Fibroblast of mammary gland (primary cell): ENCODE measurements at places on chromosomes 5 and 9.

- peak; percentile 41 for DNase-seq
Measured at GRCh38 chr9:98007251-98007928, 24.2 kb downstream of the ANP32B start.

- DNase-seq: no peak
Measured at GRCh38 chr9:133579601-133580418, 29.4 kb downstream of the FAM163B start.

DNA sequence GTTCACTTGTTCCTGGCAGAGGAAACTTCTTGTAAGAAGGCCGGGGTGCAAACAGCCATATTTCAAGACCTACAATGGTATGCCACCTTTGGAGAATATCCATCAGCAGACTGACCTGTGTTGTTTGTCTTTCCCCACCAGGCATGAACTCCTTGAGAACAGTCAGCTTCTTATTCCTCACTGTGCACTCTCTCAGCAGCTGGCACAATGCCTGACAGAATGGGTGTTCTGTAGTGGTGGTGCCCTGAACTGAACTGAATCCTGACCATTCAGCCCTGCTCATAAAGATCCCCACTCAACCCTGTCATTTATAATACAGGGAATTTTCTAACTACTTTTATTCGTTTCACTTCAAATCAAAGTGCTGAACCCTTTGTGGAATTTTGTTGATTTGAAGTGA is 206.9 kb downstream of the COX7C start:
- DNase-seq: no peak

GRCh38 chr5:17367256-17367840 is 130.7 kb upstream of the TAF11L2 start:
- no peak for DNase-seq

- no peak for DNase-seq
Measured at GRCh38 chr5:173229966-173230689, 4.9 kb downstream of the NKX2-5 start.

DNA sequence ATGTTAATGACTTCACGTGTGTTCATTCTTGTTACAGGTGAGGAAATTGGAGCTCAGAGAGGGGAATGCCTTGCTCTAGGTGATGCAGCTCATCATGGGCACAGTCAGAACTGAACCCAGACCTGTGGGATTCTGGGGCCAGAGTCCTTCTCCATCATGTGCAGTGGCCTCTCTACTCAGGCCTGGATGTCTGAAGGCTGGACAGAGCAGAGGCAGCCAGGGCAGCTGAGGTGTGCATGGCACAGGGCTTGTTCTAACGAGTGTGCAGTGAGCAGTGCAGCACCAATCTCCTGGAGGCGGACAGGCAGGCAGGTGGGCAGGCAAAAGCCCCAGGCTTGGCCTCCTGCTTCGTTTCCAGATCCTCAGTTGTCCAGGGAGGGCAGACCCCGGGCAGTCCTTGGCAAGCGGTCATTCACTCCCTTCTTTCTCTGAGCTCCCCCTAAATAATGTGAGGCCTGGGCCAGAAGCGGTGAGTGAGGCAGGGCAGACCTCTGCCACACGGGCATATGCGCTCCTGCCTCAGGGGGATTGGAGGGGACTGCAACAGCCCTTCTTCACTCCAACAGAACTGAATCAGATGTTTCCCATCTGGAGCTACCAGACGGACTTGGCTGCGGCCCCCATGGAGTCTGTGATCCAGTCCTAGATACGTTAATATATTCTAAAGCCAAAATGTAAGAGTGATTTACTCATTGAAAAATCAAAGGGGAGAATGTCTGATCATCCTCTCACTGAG is 68.7 kb upstream of the FSTL4 start:
- DNase-seq: no peak

DNA sequence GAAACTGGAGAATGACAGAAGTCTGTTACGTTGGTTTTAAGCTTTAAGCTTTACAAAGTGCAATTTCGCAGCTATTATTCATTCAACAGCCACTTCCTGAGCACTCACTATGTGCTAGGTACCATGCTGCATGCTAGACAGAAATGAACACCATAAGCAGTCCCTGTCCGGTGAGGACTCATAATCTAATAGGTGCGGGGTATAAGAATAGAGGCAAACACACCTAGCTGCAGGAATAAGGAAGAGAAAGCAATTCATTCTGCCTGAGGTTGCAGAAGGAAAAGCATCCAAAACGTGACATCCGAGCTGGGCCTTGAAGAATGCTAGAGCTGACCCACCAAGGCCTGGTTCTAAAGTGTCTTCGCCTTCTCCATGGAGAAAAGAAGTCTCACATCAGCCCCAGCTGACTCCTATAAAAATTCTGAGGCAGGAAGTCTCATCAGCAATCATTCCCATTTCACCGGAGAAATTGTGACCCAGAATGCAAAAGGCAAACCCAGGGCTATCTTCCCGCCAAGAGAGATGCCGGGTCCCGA is 542 bp downstream of the FKBP15 start:
- no peak for DNase-seq

- DNase-seq: peak; percentile 29
Measured at GRCh38 chr9:5629312-5630080, 589 bp downstream of the RIC1 start.

- peak; percentile 28 for DNase-seq
Measured at GRCh38 chr5:166961028-166961427, 1330.4 kb upstream of the WWC1 start.

DNA sequence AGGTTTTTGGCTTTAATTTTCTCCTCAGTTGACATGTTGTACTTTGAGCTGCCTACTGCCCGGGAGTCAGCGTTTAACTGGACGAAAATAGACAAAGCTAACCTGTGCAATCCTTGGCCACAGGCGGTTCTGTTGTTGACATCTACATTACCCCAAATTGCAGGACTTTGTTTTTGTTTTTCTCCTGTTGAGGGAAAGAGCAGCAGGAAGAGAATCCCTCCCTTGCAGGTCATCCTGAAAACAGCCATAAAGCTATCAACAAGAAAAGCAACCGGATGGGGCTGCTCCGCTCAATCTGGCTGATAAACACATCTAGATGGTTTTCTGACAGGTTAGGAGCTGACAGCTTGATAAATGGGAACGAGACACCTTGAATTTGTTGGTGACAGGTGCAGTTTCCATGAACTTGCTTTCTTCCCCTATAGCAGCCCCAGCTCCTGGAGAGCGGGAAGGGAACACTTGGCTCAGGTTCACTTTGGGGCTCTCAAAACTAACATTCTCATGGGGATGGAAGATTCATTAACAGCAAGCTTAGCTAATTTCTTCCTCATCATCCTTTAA is 331.5 kb downstream of the SLIT3 start:
- no peak for DNase-seq

- DNase-seq: no peak
Measured at GRCh38 chr9:98108531-98109031, 10.4 kb downstream of the TRIM14 start.

GRCh38 chr5:15463231-15463980 is 36.6 kb upstream of the FBXL7 start:
- DNase-seq: peak; percentile 36

- DNase-seq: peak; percentile 84
Measured at GRCh38 chr5:139747583-139748504, 47.8 kb upstream of the PSD2 start.

DNA sequence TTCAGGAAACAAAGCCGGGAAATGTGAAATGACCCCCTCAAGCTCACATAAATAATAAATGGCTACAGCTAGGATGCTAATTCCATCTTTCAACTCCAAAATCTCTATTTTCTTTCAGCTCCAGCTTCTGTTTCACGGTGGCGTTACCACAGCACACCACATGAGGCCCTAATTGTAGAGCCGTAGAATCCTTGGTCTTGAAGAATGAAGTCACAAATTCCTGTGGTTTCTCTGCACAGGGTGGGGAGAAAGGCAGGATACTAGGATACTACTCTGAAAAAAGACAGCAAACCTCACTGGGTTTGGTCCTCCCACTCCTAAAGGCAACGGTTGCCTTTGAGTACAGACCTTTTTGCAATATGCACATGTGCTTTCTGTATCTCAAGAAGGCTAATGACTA is 13.9 kb upstream of the RARS1 start:
- DNase-seq: peak; percentile 96

- DNase-seq: peak; percentile 2
Measured at GRCh38 chr5:80569961-80570786, at the start of gene ANKRD34B. ANKRD34B (minus strand) TSS chr5:80570280; CDS start chr5:80560019, 10,261 bp downstream.

DNA sequence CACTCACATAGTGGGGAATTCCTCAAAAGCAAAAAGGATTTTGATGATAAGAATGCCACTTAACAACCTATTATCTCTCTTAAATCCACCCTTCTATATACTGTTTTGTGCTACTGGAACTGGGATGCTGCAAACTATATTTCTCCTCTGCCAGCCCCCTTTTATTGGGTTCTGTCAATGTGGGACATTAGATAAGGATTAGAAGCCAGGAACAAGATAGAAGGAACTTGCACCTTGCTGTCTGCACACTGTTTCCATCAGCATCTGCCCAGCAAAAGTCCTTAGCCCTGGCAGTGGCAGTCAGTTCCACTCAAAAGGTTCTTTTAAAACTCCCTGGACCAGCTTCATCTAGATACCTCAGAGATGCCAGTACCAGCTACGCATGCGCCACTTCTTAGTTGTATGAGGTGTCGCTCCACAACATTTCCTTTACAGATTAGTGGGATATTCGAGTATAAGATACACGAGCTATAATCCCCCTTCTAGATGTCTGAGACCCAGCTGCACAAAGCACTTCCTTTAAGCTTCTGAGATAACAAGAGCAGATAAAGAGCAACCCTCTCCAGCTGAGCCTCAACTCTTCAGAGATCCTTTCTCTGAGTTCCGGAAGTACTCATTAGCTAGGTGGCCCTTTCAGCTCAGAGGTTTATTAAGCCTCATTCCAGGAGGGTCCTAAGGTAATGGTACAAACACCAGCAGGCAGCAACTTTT is 45.3 kb downstream of the CERT1 start:
- DNase-seq: no peak

DNA sequence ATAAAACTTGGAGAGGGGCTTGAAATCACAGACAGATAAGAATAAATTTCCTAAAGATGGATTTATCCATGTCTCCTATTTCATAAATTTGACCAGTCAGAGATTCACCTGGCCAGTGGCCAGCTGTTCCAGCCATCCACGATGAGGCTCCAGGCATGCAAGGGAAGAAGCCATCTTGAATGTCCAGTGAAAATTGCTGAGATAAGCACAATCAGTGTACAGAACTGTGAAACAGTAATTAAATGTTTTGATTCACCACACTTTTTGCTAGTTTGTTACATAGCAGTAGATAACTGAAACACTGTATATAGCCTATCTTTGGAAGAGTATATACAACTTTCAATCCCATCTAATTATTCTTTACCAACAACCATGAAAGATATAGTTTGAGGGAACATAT is 163.5 kb downstream of the HINT1 start:
- DNase-seq: no peak

DNA sequence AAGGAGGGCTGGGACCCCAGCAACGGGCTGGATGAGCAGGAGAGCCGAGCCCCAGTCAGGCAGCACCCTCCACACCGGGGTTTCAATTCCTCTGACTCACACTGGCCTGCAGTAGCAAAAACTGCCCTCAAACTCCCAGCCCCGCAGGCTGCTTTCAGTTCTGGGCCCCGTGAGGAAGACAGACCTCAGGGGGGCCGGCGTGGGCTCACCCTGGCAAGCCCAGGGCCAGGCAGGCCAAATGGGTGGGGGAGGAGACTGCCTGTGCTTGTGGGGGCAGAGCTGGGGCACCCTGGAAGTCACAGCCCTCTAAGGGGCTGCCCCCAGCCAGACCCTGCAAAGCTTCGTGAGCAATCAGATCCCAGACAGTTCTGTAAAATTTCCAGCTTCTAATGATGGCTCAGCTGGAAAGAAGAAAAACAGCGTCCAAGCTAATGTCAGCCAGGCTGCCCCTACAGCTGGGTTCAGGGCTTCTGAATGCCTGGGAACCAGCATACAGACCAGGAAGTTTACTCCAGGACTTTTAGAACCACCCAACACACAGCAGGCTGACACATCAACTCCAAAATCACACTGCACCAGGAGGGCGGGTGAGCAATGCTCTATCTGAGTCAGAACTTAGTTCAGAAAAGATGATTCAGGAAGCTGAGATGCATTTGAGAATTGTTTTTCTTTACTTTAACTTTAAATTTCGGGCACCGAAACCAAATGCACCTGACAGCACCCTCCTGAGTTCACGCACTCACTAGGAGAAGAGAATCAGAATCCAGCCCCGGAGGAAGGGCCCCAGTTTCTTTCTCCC is 34.7 kb downstream of the LPCAT1 start:
- DNase-seq: peak; percentile 91

DNA sequence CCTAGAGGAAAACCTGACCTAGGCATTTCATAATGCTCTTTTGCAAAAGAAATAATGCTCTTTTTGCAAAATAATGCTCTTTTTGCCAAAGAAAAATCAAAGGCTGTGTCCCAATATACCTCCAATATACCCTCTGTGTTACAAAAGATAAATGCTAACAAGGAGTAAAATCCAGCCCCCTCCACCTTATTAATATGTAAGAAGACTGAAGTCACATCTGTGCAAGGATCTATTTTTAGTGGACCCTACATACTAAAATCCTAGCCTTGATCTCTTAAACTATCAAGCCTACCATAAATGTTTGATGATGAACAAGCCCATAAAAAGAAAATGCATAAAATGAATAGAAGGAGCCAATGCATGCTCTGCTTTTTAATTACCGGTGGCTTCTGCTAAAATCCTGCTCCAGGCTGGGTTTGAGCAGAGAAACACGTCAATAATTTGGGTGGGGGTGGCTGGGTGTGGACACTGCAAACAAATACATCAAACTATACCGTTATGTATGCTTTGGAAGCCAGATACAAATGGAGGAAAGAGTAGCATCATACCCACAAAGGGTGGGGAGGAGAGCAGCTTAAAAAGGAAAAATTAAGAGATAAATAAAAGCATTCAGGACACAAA is 131.6 kb downstream of the SEMA6A start:
- no peak for DNase-seq

DNA sequence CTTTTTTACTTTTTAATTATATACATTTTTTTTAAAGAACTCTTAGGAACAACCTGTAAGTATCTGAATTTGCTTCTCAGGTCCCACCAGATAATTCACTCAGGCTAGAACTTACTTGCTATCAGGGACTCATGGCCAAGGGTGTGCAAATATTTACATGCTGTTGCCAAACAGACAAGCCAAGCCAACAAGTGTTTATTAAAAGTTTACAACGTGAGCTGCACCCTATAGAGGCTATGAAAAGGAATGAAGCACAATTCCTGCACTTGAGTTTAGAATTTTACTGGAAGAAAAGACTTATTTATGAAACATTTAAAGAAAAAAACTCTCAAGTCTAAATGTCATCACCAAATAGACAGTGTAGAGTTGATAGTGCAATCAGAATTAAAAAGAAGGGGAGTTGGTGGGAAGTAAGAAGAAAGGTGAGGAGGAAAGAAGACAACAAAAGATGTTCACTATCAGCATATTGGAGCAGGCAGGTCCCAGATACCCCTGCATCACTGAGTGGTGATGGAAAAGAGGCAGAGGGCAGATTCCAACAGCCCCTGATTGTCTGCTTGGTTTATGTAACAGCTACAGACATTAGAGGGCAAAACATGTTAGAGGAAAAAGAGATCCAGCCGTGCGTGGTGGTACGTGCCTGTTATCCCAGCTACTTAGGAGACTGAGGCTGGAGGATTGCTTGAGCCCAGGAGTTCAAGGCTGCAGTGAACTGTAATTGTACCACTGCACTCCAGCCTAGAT is 32.8 kb downstream of the SH3RF2 start:
- DNase-seq: no peak
